ENCODE measurements at places on chromosomes 16 and 17. TPM values are rescaled to one million over a fixed set of nuclear protein-coding genes. Genes with fewer than 3 reads are reported as not detected.

GRCh38 chr17:50923611-50924010 is 57.5 kb upstream of the TOB1 start:
- DNase-seq, result no peak

- no peak for DNase-seq
These were observed 26.0 kb downstream of the PKD1L3 start for GRCh38 chr16:71974068-71974818.

DNA sequence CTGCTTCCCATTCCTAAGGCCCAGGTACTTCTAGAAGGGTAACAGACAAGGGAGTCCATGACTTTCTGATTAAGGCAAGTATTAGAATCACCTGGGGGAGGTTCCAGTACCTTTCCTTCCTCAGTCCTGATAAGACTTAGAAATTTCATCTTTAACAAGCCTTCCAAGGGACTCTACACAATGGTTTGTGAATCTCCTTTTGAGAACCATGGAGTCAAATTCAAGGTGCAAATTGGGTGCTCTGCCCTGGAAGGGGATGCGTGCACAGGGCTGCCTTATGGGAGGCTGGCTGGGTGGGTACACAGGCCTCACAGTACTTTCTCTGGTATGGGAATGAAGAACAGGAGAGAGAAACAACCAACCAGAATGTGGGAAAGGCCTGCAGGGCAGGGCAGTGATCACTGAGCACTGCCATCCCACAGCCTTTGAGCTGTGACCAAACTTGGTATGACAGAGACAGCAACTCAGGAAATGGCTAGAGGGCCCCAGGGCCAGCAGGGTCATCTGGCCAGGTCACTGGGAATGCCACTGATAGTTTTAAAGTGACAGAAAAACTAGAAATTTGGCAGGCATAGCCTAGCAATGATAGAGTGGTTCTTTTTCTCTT is 3.6 kb upstream of the TMIGD1 start:
- DNase-seq, result no peak

GRCh38 chr17:32445074-32445415 is 735 bp downstream of the PSMD11 start:
- peak; percentile 22 for DNase-seq

GRCh38 chr17:66790501-66791061 is 44.3 kb upstream of the CACNG5 start:
- no peak for DNase-seq

DNA sequence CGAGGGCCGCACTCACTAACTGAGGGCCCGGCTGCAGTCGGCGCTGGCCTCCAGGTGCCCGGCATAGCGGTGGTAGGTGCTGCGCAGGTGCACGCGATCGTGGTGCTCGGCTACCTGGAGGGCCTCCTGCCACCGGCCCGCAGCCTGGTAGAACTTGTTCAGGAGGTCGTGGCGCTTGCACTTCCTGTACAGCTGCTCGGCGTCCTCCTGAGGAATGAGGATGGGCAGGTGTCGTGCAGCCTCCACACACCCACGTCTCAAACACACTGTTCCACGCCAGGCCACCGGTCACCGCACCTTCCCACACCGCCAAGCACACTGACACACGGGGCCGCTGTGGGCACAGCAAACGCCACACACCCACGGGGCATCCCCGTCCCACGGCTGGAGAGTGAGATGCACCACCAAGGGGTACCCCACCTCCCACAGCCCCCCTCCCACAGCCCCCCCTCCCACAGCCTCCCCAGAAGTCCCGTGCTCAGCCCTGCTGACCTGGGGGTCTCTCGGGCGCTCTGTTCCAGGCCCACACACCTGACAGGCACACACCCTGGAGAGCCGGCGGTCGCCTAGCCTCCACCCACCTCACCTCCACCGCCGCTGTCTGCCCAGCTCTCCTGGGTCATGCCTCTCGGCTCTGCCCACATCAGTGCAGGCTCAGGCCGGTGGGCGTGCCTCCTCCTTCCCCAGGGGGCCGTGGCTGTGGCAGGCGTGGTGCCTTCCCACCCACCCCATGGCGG is 7.4 kb upstream of the TMEM204 start:
- no peak for DNase-seq

DNA sequence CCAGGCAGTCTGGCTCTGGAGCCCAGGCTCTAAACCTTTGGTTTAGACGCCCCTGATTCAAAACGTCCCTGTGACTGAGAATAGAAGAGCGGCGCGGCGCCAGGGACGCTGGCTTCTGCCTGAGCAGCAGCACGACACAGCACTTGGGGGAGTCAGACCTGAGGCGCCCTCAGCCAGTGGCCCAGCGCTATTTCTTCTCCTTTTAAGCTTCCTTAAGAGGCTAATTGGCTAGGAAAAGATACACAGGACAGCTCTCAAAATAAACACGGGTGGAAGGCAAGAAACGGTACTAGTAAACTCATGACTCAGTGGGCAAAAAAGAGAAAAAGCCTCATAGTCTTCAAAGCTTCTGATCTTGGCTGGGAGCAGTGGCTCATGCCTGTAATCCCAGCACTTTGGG is 34.9 kb downstream of the GTF3C1 start:
- no peak for DNase-seq

GRCh38 chr17:34993031-34993430 is 12.7 kb downstream of the LIG3 start:
- no peak for DNase-seq

- DNase-seq, result no peak
These were observed 1.1 kb downstream of the KRTAP9-9 start for GRCh38 chr17:41256291-41256685.

DNA sequence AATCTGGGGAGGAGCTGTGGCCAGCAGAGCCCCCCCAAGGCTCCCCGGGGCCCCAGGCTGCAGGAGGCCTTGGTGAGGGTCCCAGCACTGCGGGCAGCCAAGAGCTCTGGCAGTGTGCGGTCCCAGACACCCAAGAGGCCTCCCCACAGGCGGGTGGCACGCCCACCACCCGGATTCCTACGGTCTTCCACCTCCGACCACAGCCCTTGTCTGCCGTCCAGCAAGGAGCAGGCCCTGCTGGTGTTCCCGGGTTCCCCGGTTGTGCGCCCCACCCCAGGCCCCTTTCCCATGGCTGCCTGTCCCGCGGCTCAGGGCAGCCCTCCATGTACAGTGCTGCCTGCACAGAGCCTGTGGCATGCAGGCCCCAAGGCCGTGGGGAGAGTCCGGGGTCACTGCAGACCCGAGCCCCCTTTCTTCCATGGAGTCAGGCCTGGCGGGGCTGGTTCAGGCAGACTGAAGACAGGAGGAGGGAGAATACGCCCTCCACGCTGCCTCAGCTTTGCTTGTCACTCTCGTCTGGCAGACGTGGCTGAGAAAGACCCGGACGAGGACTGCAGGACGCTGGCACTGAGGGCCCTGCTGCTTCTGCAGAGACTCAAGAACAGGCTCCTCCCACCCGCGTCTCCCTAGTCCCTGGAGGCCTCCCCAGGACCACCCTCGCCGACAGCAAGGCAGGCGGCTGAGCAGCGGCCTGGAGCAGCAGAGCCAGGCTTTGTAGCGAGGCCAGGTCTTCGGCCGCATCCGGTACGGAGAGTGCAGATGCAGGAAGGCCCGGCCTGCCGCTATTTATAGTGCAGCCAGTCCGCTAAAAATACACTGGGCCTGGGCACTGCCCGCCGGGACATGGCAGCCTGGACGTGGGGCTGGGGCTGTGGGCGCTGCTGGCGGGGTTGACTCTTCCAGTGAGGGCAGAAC is 16.4 kb downstream of the TELO2 start:
- DNase-seq, result no peak

- DNase-seq, result no peak
These were observed 480.2 kb downstream of the HS3ST3B1 start for GRCh38 chr17:14781123-14781522.

DNA sequence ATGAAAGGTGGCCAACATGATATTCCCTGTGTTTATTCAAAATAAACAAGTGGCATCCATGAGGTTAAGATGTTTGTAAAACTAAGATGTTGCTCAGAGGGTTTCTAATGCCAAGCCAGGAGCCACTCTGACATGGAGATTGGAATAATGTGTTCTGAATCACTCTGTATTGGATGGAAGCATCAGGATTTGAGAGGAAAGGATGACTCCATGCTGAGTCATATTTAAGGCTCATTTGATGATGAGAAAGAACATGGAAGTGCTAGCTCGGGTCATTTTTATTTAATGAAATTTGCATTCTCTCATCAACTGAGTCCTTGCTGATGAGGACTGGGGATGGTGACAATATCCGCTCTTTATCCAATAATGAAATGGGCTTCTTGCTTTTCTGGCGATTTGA is 6.2 kb downstream of the VAT1L start:
- DNase-seq, result no peak

GRCh38 chr16:49455181-49455990 is 81.8 kb downstream of the C16orf78 start:
- DNase-seq, result no peak

GRCh38 chr16:88773812-88774291 is 11.2 kb downstream of the PIEZO1 start:
- no peak for DNase-seq

GRCh38 chr17:66466106-66466820 is 163.8 kb downstream of the PRKCA start:
- no peak for DNase-seq

GRCh38 chr16:85812031-85812807 is 12.7 kb downstream of the COX4I1 start:
- DNase-seq, result no peak

- no peak for DNase-seq
These were observed 669 bp downstream of the MIEF2 start for GRCh38 chr17:18261146-18261515.

- DNase-seq, result no peak
These were observed 15.8 kb downstream of the PGS1 start for GRCh38 chr17:78394209-78394608.

- DNase-seq, result no peak
These were observed 276.0 kb downstream of the MAP2K6 start for GRCh38 chr17:69690531-69690930.

DNAI2 gene
- 0.12 TPM for total RNA-seq

ARRB2 gene
- total RNA-seq, result 202 TPM

COL1A1 gene
- total RNA-seq, result 1.2 TPM

PCYT2 gene
- 49.5 TPM for total RNA-seq

FBXL20 gene
- 25.6 TPM for total RNA-seq

MYADML2 gene
- total RNA-seq, result not detected
